ENCODE measurements at places on chromosomes 1 and 21. TPM values are rescaled to one million over a fixed set of nuclear protein-coding genes. Genes with fewer than 3 reads are reported as not detected.

The MYCL gene
- total RNA-seq = 1.2 TPM

The TNNT2 gene
- 9,128 TPM for total RNA-seq

The F13B gene
- total RNA-seq = not detected

The SPRTN gene
- total RNA-seq = 6.9 TPM

The C8B gene
- not detected for total RNA-seq

The DYNLT4 gene
- 1.1 TPM for total RNA-seq

The CLCN6 gene
- 15.2 TPM for total RNA-seq

The PGLYRP3 gene
- total RNA-seq = not detected

The TGFB2 gene
- total RNA-seq = 1.5 TPM

The CLCA4 gene
- not detected for total RNA-seq

The GJA5 gene
- 8.1 TPM for total RNA-seq

The KRTAP12-1 gene
- not detected for total RNA-seq

The FCAMR gene
- not detected for total RNA-seq

The CFHR4 gene
- total RNA-seq = not detected

The FCRL2 gene
- not detected for total RNA-seq

The MYOG gene
- total RNA-seq = not detected

DNA sequence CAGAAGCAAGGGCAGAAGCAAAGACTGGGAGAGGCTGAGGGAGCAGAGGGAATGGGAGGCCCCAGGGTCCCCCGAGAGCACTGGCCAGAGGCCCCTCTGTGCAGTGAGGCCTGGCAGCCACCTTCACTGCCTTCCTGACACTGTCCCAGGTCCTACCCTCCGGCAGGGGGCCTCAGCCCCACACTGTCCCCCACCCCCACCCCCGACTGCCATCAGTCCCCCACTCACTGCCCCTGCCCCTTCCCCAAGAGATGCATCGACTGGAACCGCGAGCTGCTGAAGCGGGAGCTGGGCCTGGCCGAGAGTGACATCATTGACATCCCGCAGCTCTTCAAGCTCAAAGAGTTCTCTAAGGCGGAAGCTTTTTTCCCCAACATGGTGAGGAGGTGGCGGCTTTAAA lies 13.0 kb upstream of the PADI6 start:
- no peak for DNase-seq

- no peak for DNase-seq
Measured at GRCh38 chr1:86527306-86527705, 19.6 kb upstream of the CLCA4 start.

GRCh38 chr1:177333936-177334595 lies 163.3 kb downstream of the BRINP2 start:
- DNase-seq = no peak

- no peak for DNase-seq
Measured at GRCh38 chr1:93262645-93263044, 82.1 kb downstream of the CCDC18 start.

DNA sequence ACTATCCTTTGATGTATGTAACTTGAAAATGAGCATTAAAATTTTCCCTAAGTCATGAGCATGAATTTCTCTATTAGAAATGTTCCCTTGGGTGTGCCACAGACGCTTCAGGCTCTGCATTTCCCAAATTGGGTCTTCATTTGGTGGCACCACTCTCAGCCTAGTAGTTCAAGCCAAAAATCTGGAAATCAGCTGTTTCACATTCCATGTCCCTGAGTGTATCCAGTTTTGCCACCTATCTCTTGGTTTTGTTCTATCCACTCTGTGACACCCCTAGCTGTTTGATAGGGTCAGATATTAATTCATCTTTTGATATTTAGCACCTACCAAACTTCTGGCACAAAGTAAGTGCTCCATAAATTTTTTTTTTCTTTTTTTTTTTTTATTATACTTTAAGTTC lies 89.5 kb upstream of the DPH5 start:
- no peak for DNase-seq

- DNase-seq = no peak
Measured at GRCh38 chr1:169360415-169360814, 7.2 kb downstream of the NME7 start.

DNA sequence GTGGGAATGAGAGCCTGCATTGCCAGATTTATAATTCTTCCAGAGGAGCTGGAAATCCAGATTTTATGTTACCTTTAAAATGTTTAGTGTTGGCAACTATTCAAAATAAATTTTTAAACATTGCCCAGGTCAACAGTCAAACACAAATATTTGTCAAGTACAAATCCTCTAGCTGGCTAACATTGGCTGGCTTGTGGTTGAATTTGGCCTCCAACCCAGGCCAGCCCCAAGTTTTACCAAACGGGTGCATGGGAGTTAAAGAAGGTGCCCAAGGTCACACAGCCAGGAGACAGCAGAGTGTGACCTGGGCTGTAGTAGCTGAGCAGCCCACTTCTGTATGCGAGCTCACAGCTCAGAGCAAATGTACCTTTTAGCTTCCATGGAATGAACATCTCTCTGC lies 240.6 kb downstream of the DSCAM start:
- no peak for DNase-seq

DNA sequence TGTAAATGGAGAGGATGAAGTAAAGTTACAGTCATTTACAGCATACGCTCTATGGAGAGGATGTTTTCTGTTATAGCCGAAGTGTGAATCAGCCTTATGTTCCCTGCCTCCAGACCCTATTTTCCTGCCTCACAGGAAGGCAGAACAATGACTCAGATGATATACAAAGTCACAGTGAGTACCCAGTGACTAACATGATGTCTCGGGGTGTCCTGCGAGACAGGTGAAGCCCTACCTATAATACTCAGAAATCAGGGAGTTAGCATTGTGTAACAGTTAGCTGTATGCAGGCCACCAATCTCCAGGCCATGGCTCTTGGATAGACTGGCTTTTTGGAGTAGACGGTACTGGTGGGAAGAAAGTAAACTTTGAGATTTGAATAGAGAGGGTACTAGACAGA lies 55.6 kb upstream of the FBXO28 start:
- no peak for DNase-seq

GRCh38 chr21:27171707-27172106 lies 204.8 kb upstream of the ADAMTS5 start:
- DNase-seq = no peak

DNA sequence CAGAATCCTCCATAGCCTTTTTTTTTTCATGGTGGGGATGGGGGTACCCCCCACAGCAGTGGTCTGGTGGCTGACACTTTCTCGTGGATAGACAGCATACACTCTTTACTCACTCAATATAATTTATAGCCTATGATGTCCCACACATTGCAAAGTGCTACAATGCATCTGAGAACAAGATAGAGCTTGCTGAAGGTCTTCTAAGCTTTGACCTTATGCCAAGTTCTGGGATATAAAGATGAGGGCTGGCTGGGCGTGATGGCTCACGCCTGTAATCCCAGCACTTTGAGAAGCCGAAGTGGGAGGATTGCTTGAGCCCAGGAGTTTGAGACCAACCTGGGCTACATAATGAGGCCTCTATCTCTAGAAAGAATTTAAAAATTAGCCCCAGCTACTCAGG lies 78.0 kb downstream of the MPZL1 start:
- DNase-seq = no peak

DNA sequence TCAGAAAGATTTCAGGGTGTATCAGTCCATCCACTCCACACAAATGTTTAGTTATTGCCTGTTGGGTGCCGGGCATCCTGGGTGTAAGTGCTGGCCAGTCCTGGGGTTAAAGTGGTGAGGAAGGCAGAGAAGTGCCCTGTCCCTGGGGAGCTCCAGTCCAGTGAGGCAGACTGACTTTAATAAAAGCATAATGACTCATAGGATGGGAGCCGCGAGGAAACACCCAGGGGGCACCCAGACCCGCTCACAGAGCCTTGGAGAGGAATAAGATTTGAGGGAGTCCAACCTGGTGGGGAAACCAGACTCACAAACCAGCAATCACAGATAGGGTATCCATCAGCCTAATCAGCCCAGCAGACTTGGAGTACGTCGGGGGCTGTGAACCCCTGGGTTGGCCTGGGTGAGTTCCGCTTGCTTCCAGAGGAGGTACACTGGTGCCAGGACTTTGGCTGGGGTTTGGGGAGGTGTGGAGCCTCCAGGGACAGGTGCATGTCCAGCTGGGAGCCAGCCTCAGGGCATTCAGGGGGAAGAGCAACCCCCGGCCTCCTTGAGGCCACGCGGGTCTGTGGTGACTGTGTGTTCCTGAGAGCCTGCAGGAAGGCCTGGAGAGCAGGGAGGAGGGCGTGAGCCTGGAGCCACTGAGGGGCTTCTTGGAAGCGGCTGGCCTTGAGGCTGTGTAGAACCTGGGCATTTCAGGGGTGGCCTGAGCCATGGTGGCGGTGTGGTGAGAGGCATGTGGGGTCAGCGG lies 3.7 kb downstream of the PEAR1 start:
- DNase-seq = no peak

DNA sequence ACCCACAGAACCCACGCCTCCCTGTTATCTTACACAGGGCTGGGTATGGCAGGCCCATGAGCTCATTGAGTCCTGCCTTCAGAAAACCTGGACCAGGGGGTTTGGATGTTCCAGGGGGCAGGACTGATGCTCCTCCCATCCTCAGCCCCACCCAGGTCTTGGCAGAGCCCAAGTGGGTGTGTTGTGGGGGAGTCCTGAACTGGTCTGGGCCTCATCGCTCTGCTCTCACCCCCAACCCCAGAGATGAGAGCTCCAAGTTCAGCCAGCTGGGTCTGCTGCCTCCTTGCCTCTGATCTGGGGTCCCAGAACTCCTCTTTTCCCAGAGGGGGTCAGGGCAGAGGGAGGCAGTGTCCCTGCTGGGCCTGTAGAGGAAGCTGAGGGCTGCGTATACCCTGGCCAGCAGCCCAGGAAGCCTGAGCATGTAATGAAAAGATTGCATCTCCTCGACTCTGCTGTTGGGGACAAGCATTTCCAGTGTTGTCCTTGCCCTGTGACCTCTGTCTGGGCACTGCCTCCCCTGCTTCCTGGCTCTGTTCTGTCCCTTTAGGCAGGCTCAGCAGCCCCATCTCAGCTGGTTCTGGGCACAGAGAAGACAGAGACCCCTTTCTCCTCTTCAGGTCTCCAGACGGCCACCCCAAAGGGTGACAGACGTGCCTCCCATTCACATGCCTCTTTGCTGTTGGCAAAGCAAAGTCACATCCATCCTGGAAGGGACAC lies 54.7 kb upstream of the EPS8L3 start:
- peak; percentile 64 for DNase-seq

DNA sequence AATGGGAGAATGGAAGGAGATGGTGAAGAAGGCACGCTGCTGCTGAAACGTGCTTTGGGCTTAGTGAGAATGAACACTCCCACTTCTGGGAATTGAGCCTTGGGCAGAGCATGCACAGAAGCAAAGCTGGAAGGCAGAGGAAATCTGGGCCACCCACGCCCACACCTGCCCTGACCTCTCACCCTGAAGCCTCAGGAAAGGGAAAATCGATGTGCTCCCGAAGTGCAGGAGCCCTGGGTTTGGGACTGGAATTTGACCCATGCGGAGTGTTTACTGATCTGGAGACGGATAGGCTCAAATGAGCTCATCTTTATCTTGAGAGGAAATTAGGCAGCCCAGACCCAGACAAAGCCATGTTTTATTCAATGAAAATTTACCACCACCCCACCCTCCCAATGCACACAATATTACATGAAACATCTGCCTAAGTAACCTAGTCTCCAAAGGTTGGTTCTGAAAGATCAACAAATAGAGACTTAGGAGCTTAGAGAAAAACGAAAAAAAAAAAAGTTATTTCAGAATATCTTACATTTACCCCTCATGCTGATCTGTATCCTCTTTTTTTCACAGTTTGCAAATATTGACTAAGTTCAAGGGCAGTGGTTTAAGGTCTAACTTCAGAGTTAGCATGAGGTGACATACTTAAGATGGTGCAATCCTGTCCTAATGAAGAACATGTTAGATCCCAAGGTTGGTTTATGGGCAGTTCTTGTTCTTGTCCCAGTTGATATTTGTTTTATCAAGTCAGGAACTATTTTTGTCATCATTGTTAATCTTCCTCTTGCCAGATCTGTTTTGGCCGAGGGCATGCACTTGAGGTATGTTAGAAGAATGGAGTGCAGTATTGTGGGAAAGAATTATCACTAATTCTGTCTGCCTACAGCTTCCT lies 63.0 kb downstream of the PROX1 start:
- no peak for DNase-seq

GRCh38 chr1:110956586-110956985 lies 7.1 kb downstream of the LRIF1 start:
- no peak for DNase-seq

GRCh38 chr1:104132382-104132973 lies 382.8 kb downstream of the AMY1C start:
- DNase-seq = no peak

DNA sequence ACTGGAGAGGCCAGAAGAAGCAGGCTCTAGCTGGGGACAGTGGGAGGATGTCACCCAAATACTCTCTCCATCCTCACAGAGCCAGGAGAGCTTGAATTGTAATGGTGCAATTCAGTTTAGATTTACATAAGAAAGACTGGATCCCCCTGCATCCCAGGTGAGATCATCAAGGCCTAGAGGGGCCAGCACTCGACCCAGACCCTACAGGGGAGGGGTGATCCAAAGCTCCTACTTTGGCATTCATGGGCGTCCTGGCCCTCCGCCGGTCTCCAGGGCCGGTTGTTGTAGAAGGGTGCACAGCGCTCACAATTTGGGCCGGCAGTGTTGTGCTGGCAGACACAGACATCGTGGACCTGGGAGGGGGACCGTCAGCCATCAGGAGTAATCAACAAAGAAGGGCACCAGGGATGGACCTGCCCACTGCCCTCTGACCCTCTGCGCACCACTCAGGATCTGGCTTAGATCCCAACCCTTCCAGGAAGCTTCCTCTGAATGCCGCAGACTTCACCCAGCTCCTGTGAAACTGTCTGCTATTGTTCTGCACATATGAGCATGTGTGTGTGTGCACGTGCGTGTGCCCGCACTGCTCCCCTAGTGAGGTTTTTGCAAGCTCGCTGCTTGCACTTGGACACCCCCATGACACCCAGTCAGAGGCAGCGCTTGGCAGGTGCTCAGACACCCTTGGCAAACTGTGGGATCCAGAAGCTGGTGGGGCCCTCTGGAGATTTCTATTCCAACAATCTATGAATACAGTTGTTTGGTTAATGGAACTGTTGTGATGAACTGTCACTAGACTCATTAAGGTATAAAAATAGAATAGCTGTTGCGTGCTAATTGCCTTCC lies 21.6 kb downstream of the LAMB3 start:
- DNase-seq = peak; percentile 63

DNA sequence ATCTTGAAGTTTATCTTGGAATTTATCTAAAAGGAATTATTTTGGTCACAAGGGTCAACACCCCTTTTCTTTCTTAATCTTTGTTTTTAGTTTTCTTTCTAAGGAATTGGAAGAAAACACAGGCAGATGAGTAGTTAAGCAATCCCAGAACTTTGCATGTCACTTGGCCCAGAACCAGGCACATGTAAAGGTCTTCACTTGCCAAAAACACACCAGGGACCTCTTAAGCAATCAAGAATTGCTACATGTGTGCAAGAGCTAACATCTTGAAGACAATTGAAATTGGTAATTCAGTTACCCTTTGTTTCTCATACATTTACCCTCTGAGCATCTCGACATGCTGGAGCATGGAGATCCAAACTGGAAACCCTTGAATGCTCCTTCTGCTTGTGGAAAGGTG lies 114.2 kb downstream of the ZC3H11B start:
- DNase-seq = no peak

- no peak for DNase-seq
Measured at GRCh38 chr1:208029381-208030287, 118.7 kb upstream of the CD34 start.

GRCh38 chr1:211566431-211567025 lies 12.4 kb downstream of the SLC30A1 start:
- DNase-seq = no peak

GRCh38 chr1:244296003-244296402 lies 155.7 kb downstream of the ADSS2 start:
- DNase-seq = no peak

- DNase-seq = no peak
Measured at GRCh38 chr21:27306206-27306605, 339.3 kb upstream of the ADAMTS5 start.

Measured in Right ventricle myocardium superior (tissue), 1 donor.